ENCODE measurements at places on chromosomes 3 and 15.

DNA sequence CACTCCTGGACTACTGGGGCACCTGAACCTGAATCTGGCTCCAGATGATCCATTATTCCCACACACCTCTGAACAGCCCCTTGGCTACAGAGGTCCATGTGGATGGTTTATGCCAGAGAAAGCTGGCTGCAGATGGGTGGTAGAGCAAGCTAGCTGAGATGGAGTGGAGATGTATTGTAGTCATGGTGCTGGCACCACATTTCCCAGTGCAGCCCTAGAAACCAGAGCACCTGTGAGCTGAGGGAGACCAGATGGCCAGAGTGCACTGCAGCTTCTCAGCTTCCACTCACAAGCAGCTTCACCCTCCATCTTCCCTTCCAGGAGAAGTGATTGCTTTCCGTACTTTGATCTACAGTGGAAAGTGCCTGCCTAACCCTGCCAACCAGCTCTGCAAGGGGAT, 29.9 kb downstream of the RBP1 start:
- no peak for DNase-seq

- peak; percentile 93 for DNase-seq
These were observed 85.3 kb upstream of the TNFSF10 start for GRCh38 chr3:172608575-172608974.

DNA sequence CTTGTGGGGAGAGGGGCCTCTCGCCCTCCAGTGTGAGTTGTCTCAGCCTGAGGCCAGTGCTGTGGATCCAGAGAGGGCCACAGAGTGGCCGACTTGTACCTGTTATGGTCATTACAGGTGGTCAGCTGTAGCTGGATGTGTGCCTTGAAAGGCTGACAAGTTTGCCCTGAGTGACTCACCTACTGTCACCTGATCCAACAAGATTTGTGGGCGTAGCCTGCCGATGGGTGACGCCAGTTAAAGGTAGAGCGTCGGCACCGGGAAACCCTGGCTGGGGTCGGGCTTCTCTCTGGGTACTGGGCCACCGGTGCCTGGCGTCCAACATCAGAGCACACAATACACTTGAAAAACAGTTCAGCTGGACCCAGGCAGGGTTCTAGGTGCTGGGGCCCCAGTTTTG, 2.8 kb upstream of the ISG20 start:
- DNase-seq: peak; percentile 85

DNA sequence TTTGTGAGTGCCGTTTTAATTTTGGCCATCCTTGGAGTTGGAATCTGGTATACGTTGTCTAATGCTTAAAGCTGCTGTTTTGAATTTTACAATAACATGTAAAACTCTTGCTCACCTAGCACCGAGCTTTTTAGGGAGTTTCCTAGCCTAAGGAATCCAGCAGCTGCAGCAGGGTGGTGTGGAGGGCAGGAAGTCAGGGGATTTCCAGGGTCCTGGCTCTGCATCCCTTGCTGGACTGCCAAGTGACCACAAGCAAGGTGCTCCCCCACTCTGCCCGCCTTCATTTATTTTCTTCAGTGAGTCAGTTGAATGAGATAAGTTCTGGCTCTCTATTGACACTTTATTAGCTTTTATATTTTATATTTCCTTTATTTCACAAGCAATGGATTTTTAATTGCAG, 113.7 kb downstream of the ATG7 start:
- DNase-seq: no peak

DNA sequence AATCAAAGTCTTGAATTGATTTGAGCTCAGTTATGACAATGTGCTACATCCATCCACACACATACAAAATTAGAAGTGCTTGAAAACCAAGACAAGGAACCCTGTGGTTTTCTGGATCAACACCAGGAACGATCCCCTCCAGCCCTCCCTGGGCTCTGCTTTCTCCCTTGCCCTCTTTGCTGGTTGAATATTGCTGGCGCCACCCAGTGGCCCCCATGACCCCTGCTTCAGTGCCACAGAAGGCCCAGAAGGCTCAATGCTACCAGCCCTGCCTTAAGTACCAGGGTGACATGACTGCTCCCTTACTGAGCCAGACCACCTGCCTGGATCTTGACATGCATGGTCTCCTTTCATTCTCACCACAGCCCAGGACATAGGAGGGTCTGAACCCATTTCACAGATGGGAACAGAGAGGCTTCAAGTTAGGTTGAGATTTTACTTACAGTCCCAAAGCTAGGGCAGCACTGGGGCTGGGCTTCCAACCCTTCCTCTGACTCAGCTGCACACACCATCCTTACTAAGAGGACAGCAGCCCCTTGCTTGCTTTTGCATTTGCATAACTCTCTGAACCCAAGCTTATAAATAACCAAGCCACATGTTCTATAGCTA, 15.0 kb downstream of the IL12A start:
- DNase-seq: no peak

- no peak for DNase-seq
These were observed 39.6 kb downstream of the HGD start for GRCh38 chr3:120642368-120642948.

- no peak for DNase-seq
These were observed at the start of gene ANKRD63 for GRCh38 chr15:40282869-40283614. Gene ANKRD63, minus strand, starts transcription at chr15:40283064. Its CDS starts 478 bp downstream, at chr15:40282586.

DNA sequence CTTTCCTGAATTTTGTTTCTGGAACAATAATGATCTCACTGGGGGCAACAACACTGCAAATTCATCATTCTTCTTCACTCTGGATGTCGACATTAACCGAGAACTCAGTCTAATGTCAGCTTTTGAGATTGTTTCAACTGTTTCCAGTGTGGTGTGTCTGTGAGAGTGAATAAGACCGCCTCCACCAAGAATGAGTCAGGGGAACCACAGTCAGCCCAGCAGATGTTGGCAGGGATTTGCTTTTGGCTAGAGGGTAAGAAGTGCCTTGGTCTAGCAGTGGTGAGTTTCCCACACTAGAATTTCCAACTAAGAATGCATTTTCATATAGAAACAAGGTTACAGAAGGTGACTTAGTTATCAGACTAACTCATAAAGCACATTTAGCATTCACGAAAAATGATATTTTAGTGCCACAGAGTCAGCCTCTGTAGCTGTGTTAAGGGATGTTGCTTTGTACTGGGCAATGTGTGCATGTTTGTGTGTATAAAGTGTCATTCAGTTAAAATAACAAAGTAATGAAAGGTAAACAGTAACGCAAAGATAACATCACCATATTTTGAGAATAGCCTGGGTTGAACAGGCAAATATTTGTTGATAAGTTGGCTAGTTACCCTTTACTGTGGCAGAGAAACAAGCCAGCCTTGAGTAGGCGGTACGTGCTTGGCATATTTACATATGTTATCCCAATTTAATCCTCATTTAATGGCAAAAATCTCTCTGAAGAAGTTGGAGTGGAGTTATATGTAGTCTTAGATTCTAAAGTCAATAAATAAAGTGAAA, 33.8 kb downstream of the DRD3 start:
- peak; percentile 92 for DNase-seq

GRCh38 chr3:56269755-56270535, 198.3 kb downstream of the ERC2 start:
- no peak for DNase-seq

- DNase-seq: no peak
These were observed 70.8 kb upstream of the ZBTB20 start for GRCh38 chr3:115217678-115218451.

DNA sequence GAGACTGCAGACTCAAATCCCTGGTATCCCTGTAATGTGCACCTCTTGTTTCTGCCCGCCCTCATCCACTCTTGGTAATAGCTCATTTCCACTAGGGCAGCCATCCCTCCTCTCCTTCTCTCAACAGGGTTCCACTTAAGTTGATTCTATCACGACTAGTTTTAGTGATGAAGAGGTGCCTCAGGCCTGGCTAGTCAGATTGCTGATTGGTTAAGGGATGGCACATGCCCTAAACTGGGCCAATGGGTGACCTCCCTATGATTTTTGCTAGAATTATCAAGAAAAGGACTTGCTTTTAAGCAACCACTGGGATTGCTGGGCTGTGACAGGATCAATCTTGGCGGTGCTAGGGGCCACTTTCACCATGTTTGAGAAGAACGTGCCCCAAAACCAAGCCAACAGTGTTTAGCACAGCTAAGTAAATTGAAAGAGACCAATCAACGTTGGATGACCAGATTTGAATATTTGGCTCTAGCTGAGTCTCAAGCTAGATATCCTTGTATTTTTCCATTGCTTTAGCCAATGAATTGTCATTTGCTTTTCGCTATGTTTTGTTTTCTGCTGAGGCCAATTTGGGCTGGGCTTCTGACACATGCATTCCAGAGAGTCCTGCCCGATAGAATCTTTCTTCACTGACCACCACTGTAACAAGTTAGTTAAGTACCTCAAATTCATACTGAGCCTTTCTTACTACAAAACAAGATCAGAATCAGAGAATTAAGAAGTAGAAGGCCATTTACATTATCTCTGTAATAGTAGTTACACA, 131.0 kb downstream of the PDZRN3 start:
- no peak for DNase-seq

- no peak for DNase-seq
These were observed 683 bp downstream of the PPM1M start for GRCh38 chr3:52246264-52246620.

DNA sequence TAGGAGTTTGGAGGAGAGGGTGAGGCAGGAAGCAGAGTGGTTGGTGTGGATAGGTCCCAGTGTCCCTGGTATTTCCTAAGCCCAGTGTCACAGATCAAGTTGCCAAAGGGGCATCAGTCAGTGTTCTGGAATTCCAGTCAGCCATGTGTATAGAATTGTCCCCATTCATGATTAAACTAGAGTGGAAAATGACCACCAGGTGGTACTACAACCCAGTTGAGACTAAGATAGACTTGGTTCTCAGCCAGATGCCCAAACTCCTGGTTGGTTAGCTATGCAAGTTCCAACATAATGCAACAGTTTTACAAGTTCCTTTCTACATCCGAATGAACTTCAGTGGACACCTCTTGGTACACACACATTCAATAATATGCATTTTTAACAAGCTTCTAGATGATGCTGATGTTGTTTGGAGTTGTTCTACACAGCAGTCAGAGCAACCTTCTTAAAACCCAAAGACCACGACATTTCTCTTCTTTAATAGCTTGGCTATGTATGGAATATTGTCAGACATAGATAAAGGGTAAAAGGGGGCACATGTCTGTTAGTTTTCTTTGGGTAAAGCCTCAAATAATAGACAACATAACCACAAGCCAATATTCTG, 8.4 kb upstream of the ATR start:
- peak; percentile 69 for DNase-seq

- DNase-seq: no peak
These were observed 241.9 kb downstream of the ALCAM start for GRCh38 chr3:105608623-105609022.

GRCh38 chr3:73028803-73029202, 32.2 kb downstream of the PPP4R2 start:
- DNase-seq: no peak

GRCh38 chr15:85598718-85599398, 195.9 kb downstream of the KLHL25 start:
- no peak for DNase-seq

- no peak for DNase-seq
These were observed 29.9 kb upstream of the TTC14 start for GRCh38 chr3:180571831-180572598.

DNA sequence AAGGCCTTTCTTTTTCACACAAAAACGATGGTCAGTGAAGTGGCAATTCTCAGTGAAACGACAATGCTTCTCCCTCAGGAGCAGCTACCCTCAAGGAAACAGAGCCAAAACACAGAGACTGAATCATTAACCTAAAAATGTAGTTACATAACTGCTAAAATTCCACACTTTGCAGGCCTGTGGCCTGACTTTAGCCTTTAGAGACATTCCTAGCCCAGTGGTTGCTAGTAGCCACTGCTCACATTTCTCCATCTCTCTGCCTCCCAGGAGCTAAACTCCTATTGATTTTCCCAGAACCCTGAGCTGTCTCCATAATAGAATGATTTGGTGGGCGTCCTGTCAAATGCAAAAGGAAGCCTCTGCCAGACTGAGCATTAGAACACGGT, 630.1 kb upstream of the KCNMB2 start:
- no peak for DNase-seq

DNA sequence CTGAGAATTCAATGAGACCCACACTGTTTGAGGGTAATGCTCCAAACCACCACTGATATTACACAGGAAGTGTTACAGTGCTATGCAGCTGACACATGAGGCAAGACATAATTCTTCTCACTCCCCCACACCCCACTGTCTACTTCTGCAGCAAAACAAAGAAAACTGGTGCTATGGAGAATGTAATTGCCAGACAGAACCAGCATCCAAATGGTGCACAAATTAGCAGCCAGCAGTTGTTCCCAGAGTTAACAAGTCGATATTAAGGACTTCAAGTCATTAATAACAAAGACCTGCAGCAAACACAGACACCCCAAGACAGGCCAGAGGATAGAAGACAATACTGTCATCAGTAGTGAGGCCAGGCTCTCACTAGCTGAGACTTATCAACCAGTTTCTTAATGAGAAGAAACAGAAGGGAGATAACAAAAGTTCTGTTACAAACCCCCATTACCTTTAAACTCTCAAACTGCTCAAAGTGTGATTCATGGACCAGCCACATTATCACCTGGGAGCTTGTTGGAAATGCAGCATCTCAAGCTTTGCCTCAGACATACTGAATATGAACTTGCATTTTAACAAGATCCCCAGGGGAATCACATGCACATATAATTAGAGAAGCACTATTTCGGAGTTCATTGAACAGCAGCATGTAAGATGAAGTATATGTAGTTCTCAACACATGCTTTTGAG, 58.7 kb upstream of the FNDC3B start:
- no peak for DNase-seq

- no peak for DNase-seq
These were observed 10.7 kb upstream of the SPTBN5 start for GRCh38 chr15:41904541-41905005.

- DNase-seq: no peak
These were observed 161.2 kb downstream of the B3GALNT1 start for GRCh38 chr3:160943996-160944395.

GRCh38 chr3:55337641-55338180, 149.4 kb downstream of the WNT5A start:
- DNase-seq: no peak

DNA sequence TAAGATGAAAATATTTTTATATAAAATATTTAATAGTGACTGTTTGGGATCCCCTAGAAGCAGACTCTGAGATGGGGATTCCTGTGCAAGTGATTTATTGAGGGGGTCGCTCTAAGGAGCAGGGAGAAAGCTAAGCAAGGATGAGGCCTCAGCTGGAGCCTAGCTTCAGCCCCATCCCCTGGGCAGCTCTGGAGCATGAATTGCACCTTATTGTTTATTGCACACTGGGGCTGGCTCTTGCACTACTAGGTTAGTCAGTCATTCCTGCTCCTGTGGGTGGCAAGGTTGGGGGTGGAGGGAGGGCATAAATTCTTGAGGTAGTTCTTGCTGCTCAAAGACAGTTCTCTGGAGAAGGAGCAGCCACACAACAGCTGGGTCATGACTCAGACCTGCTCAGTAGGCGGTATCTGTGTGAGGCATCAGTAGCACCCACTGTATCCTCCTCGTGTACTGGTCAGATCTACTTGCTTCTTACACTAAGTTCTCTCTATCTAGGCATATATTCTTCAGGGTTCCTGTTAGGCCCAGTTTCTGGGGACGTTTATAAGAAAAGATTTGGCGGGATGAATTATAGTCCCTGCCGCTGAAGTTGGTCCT, 27.2 kb upstream of the TNFSF10 start:
- DNase-seq: no peak
